Natural killer cell treated with Interleukin-12 subunit alpha and Interleukin-12 subunit beta and Interleukin-15 and Interleukin-18, amount 100 ng/mL, for 72 hours (primary cell): ENCODE measurements at places on chromosomes 3 and 15. TPM values are rescaled to one million over a fixed set of nuclear protein-coding genes. Genes with fewer than 3 reads are reported as not detected.

GRCh38 chr3:55476515-55476914 is 10.6 kb downstream of the WNT5A start:
- no peak for DNase-seq

DNA sequence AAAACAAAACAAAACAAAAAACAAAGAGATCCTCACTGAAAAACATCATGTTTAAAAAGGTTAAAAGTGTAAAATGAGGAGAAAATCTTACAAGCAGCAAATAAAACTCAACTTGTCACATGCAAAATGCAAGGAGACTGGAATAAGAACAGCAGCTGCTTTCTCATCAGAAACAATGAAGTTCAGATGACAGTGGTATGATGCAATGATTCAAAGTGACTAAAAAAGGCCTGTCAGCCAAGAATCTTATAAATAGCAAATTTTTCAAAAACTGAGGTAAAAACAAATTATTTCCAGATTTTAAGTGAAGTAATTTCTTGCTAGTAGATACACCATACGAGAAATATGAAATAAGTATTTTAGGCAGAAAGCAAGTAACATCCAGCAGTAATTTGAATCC is 68.6 kb upstream of the EPHA3 start:
- no peak for DNase-seq

The RAD51 gene
- 36.2 TPM for total RNA-seq

DNA sequence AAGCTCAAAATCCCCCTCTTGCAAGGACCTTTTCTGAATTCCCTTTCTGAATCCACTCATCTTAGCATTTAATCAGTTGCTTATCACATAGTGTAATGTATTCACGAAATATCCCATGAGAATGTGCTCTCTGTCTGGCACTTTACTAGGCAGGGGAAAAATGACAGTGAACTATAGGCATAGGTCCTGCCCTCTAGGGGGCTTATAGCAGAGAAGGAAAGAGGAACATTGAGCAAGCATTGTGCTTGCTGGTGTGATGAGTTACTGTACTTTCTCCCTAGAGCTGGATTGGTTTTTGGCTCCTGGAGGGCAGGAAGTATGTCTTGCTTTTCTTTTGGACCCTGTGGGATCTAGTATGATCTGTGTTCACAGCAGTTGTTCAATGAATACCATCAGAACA is 26.5 kb downstream of the DUOX2 start:
- DNase-seq = no peak

The CCK gene
- total RNA-seq = not detected

GRCh38 chr3:127722091-127722784 is 49.5 kb downstream of the ABTB1 start:
- no peak for DNase-seq

- DNase-seq = no peak
Measured at GRCh38 chr3:101433652-101434051, 79.4 kb downstream of the SENP7 start.

DNA sequence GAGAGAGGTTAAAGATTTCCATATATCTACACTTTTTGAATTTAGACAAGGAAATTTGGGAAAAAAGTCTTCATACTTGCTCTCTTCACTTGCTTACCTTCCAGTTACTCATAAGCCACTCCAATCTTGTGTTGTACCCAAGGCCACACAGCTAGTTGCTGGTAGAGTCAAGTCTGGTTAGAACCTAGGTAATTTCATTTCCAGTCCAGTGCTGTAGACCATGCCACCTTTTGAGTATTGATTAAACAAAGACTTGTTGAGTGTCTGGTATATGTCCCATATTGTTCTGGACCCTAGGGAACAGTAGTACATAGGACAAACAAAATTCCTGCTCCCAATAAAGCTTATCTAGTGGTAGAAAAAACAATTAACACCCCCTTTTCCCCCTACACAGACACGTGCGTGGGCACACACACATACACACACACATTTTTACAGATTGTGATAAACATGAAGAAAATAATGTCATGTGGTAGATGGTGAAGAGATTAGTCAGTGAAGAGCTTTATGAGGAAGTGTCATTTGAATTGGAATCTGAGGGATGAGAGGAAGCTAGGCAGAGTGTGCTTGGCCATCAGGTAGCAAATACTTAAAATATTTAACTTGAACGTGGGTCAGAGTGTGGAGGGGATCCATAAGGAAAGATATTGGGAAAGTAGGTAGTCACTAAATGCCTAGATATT is 2.1 kb downstream of the CMC1 start:
- DNase-seq = no peak

The ALG1L2 gene
- total RNA-seq = not detected

DNA sequence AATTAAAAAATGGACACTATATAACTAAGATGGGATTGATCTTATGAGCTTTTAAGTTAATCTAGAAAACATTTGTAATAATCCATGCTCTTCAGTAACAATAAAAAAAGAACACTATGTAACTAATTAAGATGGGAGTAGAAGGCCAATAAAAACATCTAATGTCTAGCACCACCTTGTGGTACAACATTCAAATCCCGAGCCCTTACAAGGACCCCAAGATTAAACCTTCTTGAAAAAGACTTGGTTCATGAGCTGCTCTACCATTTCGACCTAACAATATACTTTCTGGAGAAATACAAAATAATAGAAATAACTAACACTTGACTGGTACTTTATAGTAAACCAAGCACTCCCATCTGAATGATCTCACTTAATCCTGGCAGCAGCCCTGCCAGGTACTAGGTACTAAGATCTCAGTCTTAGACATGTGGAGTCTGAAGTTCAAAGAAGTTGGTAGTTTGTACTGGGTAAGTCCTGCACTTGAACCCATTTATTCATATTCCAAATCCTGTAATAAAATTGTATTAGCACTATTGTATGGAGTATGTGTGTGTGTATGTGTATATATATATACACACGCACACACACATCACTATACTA is 21.8 kb downstream of the METTL6 start:
- no peak for DNase-seq

The ZKSCAN7 gene
- total RNA-seq = 1.9 TPM

GRCh38 chr3:155356594-155357370 is 63.3 kb upstream of the STRIT1 start:
- DNase-seq = no peak
